ENCODE measurements at places on chromosomes 6 and 20.

DNA sequence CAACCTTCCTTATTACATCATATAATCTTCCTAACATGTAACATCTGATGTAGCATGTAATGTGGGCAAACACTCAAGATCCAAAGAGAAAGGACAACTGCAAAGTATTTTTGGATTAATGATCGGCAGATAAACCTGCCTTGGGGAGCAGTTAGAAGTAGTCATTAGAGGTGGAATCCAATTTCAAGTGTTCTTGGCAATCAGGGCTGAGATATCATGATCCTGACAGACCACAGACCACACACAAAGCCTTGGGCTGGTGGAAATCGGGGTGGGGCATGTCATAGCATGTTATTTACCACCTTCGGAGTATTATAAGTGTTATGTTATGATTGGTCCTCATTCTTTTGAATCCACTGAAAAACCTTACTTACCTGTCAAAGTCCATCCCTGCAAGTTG lies 16.3 kb downstream of the NCOA5 start:
- DNase-seq: no peak

DNA sequence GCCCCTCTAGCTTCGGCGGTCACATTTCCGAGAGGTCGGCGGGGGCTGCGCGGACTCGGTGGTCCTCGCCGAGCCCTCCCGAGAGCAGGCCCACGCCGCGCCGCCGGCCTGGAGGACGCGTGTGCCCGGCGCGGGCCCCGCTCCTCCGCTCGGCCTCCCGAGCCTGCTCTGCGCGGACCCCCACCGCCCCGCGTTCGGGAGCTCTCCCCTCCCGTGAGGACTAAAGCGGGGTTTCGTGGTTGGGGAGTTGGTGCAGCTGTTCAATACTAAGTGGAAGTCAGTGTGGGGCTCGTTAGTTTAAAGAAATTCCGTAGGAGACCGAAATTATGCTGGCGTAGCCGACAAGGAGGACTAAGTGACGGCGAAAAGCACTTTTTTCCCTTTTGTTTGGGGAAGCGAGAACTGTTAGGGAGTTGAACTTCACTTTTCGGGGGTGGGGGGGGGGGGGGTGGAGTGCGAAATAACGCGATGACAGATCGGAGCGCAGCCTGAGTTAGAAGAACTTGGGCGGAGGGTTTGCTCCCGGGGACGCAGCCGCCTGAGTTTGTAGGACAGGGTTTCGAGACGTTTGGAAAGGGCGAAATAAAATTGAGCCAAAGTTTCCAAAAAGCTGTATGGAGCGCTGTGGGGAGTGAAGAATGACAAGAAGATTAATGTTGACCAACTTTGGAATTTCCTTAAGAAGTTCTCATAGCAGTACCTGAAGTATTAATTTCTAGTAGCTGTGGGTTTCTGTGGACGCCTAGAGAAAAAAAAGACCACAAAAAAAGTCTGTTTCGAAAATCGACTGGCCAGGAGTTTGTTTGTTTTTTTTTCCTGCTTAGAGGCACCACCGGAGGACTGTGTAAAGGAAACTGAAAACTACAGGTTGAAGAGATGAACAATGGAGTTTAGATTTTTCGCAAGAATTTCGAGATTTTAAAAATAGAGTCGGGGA lies 1.4 kb downstream of the QKI start:
- peak; percentile 57 for DNase-seq

- peak; percentile 39 for DNase-seq
Measured at GRCh38 chr6:10633216-10633615, 61.2 kb downstream of the C6orf52 start.

GRCh38 chr20:31829731-31830130 lies 10.6 kb downstream of the MYLK2 start:
- no peak for DNase-seq

- DNase-seq: peak; percentile 53
Measured at GRCh38 chr6:5036269-5036668, 32.4 kb upstream of the RPP40 start.

DNA sequence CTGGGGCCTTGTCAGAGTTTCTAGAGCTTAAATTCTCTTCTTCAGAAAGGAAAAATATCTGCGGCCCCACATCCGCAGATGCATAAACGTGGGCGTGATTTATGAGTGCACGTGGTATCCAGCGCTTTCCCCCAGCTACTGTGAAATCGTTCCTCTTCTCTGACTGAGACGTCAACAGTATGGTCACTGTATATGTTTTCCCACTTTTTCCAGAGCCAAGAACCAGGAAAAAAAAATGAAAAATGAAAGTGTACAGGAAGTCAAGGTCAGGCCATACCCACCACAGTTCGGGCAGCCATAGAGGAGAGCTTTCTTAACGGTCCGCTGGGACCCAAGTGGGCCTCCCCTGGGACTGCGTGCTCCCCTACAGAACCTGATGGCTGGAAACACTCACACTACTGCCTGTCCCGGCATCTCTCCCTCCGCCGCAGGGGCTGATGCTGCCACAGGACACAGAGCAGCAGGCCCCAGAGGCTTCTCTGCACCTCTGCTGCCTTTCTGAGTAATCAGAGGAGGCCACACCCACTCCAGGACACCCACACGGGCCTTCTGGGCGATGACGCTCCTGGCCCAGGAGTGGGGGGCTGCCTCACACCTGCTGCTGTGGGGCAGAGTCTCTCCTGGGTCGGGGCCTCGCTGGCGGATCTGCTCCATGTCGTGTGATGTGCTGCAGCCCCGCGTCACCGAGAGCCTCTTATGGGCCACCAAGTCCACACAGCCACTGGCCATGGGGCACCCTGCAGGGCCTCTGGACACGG lies 16.4 kb upstream of the STX16 start:
- DNase-seq: peak; percentile 88

- DNase-seq: peak; percentile 96
Measured at GRCh38 chr6:85404564-85405174, 45.2 kb upstream of the NT5E start.

DNA sequence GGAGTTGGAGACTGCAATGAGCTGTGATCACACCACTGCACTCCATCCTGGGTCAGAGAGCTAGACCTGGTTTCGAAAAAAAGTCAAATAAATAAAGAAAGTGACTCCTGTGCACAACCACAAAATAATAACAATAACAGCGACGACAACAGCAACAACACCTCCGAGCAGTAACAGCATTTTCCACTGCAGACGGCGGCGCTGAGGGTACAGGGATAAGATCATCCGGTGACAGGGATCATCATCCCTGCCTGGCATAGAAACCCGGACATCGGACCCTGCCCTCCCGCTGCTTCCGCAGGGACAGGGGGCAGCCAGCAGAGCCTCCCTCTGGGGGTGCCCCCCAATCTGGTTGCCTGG lies 11.5 kb downstream of the SRXN1 start:
- no peak for DNase-seq

DNA sequence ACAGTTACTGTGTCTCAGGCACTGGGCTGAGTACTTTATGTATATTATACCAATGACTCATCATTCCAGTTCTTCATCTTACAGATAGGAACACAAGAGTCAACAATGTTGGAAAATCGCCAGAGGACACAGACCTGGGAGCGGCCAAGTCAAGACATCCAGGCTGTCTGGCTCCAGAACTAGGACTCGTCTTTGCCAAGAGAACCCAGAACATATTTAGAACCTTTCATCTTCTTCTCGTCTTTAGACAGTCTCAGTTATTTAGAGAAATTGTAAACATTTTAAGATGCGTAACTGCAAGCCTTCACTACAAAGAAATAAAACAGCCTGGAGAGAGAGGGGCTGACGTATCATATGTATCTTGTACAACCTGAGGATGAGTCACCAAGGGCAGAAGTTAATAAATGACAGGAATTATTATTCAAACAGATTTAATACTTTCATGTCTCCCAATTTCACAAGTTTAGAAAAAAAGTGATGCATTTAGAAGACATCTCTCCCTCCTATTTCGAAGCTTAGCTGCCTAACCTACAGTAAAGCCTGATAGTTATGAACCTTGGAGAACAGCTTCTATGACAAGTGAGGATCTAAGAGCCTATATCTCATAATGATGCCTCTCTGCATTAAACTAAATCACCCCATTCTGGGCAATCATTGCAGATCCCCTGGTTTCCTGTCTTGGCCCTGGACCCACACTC lies 43.4 kb downstream of the SLC22A3 start:
- peak; percentile 32 for DNase-seq

GRCh38 chr6:88442737-88443136 lies 276.6 kb upstream of the CNR1 start:
- DNase-seq: no peak

DNA sequence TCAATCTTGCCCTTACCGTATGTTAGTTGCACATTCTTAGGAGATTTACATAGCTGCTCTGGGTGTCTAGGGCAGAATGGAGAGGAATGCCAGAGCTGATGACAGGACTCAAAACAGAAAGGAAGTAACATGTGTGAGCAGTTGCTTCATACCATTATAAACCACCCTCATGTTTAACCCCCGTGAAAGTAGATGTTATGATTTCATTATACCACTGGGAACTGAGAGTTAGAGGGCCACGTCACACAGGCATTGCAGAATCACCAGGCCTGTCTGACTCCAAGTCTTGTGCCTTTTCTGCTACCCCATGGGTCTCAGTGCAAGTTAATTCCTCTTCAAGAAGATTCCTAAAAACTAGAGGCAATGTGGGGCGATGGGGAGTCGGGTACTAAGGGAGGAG lies 23.5 kb upstream of the SIM1 start:
- DNase-seq: peak; percentile 74

- DNase-seq: no peak
Measured at GRCh38 chr20:46642265-46642968, 8.8 kb downstream of the SLC13A3 start.

- DNase-seq: no peak
Measured at GRCh38 chr20:62638055-62638570, 4.2 kb upstream of the SLCO4A1 start.

Data from fibroblast of skin of abdomen (primary cell).